Epithelial cell of proximal tubule (primary cell): ENCODE measurements at places on chromosomes 12 and 14.
A peak's percentile ranks its signal among the peaks of the same experiment; 100 is the strongest.

GRCh38 chr14:74616507-74616906 lies 4.5 kb upstream of the LTBP2 start:
- DNase-seq, result peak; percentile 54

- DNase-seq, result no peak
Observed at GRCh38 chr12:77324763-77325468, 259.5 kb upstream of the E2F7 start.

DNA sequence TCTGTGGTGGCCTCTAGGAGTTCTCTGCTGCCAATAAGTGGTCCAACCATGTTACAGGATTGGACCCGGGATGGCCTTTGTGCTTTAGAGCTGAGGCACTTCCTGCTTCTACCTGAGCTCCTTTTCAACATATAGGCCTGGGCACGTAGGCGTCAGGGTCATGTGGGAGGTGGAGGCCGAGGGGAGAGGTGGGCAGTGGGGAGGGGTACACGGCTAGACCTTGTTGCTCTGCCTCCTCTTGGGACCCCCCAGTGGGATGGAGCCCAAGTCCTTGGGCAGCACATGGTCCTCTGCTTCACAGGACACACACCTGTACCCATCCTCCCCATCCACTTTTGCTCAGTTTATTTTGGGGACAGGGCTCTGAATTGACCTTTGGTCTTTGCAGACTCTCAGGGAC lies 7.4 kb downstream of the RBP5 start:
- DNase-seq, result no peak

DNA sequence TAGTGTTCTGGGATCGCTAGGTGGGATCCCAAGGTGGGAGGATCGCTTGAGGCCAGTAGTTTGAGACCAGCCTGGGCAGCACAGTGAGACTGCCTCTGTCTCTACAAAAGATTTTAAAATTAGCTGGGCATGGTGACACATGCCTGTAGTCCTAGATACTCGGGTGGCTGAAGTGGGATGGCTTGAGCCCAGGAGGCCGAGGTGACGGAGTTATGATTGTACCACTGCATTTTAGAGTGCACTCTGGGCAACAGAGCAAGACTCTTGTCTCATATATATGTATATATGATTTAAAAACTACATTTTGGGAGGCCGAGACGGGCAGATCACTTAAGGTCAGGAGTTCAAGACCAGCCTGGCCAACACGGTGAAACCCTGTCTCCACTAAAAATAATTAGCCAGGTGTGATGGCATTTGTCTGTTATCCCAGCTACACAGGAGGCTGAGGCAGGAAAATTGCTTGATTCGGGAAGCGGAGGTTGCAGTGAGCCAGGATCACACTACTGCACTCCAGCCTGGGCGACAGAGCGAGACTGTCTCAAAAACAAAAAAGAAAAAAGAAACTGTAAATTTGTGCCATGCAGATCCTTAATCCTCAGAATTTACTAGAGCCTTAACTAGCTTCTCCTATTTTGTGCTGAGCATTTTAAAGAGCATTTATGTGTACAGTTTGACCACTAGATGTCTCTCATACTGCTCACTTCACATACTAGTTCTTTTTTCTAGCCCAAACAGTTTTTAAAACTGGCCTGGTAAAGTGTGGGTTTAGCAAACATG lies 114.8 kb downstream of the MON2 start:
- DNase-seq, result no peak

- no peak for DNase-seq
Observed at GRCh38 chr12:116140529-116140928, 137.0 kb downstream of the MED13L start.

DNA sequence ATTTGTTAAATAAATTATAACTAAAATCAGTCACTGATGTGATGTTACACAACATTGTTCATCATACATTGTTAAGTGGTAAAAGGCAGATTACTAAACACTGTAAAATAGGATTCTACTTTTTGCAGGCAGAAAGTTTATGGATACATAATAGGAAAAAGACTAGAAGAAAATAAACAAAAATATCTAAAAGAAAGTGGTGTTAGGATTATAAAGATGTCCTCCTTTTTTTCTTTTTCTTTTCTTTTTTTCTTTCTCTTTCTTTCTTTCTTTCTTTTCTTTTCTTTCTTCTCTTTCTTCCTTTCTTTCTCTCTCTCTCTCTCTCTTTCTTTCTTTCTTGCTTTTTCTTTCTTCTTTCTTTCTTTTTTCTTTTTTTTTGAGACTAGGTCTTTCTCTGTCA lies 39.6 kb upstream of the HELB start:
- no peak for DNase-seq

DNA sequence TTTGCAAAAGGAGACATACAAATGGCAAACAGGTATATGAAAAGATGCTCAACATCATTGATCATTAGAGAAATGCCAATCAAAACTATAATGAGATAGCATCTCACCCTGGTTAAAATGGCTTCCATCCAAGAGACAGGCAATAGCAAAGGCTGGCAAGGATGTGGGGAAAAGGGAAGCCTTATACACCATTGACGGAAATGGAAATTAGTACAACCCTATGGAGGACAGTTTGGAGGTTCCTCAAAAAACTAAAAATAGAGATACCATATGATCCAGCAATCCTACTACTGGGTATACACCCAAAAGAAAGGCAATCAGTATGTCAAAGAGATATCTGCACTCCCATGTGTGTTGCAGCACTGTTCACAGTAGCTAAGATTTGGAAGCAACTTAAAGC lies 17.3 kb upstream of the CKAP4 start:
- no peak for DNase-seq

- no peak for DNase-seq
Observed at GRCh38 chr14:85464135-85464895, 65.6 kb upstream of the FLRT2 start.

- no peak for DNase-seq
Observed at GRCh38 chr14:44317441-44317746, 189.7 kb downstream of the FSCB start.

- DNase-seq, result no peak
Observed at GRCh38 chr12:113903381-113903863, 62.7 kb downstream of the RBM19 start.
